ENCODE measurements at places on chromosomes 16 and 17.

- peak; percentile 16 for DNase-seq
Measured at GRCh38 chr16:22123146-22123545, 30.8 kb downstream of the VWA3A start.

GRCh38 chr17:27473748-27474609 is 17.7 kb downstream of the KSR1 start:
- peak; percentile 92 for DNase-seq

DNA sequence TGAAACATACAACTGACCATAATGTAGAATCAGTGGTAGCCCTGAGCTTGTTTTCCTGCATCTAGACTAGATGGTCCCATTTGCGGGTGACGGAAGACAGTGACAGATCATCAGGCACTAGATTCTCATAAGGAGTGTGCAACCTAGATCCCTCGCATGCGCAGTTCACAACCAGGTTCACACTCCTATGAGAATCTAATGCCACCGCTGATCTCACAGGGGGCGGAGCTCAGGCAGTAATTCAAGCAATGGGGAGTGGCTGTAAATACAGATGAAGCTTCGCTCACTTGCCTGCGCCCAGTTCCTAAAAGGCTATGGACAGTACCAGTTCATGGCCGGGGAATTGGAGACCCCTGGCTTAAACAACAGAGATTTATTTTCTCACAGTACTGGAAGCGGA is 656.3 kb downstream of the HS3ST4 start:
- DNase-seq, result no peak

GRCh38 chr16:68003031-68003430 is 3.7 kb upstream of the DPEP2 start:
- DNase-seq, result no peak

GRCh38 chr17:78919861-78920450 is 5.2 kb downstream of the TIMP2 start:
- DNase-seq, result no peak

- peak; percentile 5 for DNase-seq
Measured at GRCh38 chr16:64952177-64952576, 169.7 kb downstream of the CDH11 start.

DNA sequence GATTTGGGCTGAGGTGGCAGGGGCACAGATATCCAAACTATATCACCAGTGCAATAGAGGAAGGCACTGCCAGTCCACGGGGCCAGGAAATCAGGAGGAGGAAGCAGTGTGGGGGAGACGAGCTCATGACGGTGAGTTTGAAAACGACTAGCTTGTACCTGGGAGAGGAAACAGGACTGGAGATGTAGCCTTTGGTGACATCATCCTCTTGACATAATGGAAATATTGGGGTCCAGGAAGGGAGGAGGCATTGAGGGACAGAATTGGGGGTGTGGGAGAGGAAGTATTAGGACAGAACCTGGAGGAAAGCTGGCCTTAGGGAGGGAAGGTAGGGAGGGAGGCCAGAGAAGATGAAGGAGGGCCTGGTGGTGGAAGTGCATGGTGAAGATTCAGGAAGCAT is 109.1 kb downstream of the RGS9 start:
- no peak for DNase-seq

- no peak for DNase-seq
Measured at GRCh38 chr16:17204644-17205043, 266.1 kb downstream of the XYLT1 start.

DNA sequence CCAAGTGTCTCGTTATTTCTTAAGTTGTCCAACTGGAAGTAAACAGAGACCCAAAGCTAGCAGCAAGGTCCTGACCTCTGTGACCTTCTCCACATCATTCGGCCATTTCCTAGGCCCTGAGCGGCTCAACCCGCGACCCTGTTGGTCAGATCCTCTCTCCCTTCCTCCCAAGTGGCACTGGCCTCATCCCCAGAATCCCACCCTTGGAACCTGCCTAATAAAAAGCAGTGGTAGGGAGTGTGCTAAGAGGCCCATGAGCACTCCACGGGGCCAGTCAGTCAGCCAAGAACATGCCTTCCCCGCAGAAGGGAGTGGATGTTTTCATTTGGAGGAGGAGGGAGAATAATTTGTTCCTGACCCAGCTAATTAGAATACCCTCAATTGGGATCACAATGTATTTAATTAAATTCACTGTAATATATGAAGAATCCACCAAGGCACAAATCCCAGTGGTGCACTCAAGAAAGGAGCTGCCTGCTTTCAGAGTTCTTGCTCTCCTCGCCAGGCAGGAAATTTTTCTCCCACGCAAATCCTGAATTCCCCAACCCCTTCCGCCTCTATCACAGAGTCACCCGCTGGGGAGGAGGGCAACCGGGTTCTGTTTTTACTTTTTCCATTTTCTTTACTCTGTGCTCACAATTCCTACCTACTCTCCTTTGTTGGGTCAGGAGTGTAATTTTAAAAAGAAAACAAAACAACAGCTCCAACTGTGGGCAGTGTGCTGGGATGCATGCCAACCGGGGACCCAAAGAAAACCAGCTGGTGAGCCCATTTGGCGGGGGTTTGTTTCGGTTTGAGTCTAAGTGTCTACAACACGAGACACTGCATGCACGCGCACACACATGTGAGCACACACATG is 153.4 kb downstream of the ZFHX3 start:
- DNase-seq, result no peak

GRCh38 chr17:3815122-3815521 is 14.1 kb upstream of the ITGAE start:
- DNase-seq, result no peak

GRCh38 chr16:57484515-57485005 is 1.7 kb downstream of the DOK4 start:
- DNase-seq, result no peak

GRCh38 chr16:49355933-49356665 is 17.5 kb upstream of the C16orf78 start:
- no peak for DNase-seq

GRCh38 chr17:82386881-82387704 is 15.5 kb downstream of the UTS2R start:
- DNase-seq, result no peak

GRCh38 chr16:56870276-56870888 is 5.4 kb downstream of the SLC12A3 start:
- no peak for DNase-seq

DNA sequence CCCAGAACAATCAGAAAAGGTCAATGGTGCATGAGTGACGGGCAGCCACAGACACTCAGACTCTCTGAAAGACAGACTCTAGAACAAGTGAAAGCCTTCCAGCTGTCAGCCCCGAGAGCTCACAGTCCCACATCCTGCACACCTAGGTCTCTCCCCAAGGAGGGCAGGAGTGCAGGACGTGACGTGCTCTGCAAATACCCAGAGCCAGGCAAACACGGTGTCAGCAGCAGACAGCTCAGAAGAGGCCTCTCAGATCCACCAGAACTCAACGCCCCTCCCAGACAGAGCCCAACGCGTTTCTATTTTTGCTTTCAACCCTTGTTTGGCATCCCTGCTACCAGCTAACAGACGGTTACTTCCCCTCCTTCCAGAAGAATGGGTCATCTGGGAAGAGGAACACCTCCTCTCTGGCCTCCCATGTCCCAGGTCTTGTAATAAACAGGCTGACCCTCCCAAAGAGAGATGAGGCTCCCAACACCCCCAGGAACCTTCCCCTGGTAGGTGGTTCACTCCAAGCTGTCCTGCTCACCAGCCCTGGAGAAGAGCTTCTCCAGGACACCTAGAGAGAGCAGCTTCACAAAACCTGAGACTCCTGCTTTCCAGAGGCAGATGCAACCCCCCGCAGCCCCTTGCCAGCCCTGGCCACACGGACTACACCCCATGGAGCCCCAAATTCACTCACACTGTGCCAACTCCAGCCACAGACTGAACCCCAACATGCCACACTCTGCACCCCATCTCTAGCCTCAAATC is 7.6 kb downstream of the PITPNM3 start:
- DNase-seq, result peak; percentile 78

GRCh38 chr17:44921122-44921882 is 6.0 kb upstream of the GFAP start:
- DNase-seq, result no peak

DNA sequence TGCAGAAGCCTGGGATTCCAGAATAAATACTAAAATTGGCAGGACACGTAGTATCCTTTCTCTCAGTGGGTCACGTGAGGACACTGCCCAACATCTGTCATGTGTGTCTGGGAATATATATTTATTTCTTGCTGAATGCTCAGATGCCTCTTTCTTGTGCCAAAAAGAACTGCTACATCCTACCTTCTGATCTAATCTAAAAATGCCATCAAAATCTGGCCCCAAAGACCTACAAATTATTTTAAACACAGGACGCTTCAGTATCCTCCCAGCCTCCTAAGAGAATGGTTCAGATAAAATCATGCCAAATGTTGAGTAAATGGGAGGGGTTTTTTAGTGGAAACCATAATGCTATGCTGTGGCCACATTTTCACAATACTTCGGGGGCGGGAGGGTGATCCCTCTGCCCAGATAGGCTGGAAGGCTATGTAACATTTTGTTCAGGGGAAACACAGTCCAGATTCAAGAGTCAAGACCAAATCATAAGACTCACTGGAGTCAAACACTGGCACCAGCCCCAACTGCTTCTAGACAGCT is 22.9 kb upstream of the CORO6 start:
- no peak for DNase-seq

DNA sequence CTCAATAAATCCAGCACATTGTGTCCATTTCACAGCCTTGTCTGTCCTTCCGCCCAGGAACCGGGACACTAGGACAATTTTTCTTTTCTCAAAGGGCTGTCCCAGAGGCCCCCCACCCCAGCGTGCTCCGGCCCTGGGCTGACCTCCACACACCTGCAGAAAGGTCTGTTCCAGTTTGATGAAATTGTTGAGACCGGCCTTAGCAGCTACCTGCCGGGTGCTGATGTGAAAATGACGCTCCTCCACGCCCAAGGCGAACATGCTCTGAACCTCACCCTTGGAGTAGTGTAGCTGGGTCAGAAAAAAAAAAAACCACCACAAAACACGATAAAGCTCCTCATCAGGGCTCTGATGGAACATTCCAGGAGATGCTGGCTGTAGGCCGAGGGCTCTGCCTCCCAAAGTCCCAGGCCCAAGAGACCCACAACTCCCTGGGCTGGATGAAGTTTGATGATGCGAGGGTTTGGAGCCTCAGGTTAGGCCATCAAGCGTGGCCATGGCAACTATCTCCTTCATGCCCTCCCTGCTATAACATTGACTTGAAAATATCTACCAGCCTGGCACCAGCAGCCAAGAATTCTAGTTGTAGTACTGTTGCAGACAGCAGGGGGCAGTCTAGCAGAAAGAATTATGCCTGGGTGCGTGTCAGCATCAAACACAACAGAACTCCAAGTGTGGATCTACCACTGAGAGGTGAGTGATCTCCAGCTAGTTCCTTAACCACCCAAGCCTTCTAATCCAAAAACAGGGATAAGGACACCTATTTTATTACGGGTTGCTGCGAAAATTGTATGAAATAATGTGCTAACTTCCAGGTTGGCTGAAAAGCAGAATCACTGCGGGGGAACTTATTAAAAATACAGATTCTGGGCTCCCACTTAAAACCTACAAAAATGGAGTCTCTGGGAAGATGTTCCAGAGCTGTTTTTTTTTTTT is 62.1 kb downstream of the RMI2 start:
- DNase-seq, result peak; percentile 75

GRCh38 chr17:10931133-10931532 is 93.2 kb upstream of the PIRT start:
- DNase-seq, result no peak

DNA sequence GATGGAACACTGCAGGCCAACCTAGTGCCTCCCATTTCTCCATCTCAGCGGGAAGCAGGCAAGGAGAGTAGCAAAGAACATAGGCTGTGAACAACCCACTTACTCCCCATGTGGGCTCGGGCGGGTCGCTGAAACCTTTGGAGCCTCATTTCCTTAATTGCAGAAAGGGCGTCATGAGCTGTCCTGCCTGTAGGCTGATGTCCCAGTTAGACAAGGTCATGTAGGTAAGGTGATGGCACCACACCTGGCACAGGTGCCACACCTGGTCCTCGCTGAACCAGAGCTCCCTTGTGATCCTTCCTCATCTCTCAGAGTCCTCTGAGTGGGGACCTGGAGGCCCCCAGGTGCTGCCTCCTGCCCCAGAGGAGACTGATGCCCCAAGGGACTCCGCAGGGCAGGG is 22.9 kb downstream of the ABCC3 start:
- DNase-seq, result no peak

DNA sequence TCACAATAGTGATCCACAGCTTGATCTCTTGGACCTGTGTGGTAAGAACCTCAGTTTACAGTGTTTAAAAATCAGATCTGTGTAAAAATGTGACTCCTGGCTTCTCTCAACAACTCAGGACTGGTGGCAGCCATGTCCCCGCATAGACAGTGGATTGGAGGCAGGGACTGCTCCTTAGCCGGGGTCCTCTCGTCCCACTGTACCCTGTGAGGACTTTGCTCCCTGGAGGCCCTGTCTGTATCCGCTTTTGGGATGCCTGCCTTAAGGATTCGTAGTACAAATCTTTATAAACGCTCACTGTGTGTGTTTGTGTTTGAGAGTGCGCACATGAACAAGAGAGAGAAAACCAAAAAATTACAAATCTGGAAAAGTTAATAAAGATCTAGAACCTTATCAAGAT is 142.5 kb downstream of the SNX29 start:
- DNase-seq, result no peak

GRCh38 chr17:73592501-73592961 is 51.7 kb downstream of the SDK2 start:
- no peak for DNase-seq

DNA sequence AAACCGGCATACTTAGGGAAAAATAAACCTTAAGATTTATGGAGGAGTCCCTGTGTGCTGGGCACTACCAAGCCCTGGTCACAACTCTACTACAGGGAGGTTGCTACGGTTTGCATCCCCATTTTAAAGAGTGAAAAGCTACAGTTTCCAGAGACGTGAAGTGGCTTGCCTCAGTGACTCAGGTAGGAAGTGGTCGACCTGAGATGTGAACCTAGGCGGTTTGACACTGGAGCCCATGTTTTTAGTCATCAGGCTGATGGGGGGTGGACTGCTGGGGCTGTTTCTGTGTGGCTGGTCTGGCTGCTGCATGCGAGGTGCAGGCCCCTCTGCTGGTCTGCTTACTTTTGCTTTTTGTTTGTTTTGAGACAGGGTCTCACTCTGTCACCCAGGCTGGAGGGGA is 6.6 kb downstream of the COX6A2 start:
- DNase-seq, result peak; percentile 64

DNA sequence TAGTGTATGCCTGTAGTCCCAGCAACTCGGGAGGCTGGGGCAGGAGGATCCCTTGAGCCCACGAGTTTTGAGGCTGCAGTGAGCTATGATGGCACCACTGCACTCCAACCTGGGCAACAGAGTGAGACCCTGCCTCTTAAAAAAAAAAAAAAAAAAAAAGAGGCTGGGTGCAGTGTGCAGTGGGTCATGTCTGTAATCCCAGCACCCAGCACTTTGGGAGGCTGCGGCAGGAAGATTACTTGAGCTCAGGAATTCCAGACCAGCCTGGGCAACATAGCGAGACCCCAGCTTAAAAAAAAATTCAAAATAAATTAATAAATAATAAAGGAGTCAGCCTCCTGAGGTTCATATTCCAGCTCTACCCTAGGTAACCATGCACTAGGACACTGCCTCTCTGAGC is 9.6 kb upstream of the CNOT1 start:
- DNase-seq, result no peak

DNA sequence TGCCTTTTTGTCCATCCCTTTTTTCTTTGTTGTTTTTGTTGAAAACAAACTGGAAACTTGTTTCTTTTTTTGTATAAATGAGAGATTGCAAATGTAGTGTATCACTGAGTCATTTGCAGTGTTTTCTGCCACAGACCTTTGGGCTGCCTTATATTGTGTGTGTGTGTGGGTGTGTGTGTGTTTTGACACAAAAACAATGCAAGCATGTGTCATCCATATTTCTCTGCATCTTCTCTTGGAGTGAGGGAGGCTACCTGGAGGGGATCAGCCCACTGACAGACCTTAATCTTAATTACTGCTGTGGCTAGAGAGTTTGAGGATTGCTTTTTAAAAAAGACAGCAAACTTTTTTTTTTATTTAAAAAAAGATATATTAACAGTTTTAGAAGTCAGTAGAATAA is 4.9 kb downstream of the SOX9 start:
- no peak for DNase-seq
